Globus pallidus (tissue), 1 donor: ENCODE measurements at places on chromosomes 1 and 21.

- peak; percentile 60 for DNase-seq
Observed at GRCh38 chr1:55275151-55275748, 60.1 kb upstream of the USP24 start.

DNA sequence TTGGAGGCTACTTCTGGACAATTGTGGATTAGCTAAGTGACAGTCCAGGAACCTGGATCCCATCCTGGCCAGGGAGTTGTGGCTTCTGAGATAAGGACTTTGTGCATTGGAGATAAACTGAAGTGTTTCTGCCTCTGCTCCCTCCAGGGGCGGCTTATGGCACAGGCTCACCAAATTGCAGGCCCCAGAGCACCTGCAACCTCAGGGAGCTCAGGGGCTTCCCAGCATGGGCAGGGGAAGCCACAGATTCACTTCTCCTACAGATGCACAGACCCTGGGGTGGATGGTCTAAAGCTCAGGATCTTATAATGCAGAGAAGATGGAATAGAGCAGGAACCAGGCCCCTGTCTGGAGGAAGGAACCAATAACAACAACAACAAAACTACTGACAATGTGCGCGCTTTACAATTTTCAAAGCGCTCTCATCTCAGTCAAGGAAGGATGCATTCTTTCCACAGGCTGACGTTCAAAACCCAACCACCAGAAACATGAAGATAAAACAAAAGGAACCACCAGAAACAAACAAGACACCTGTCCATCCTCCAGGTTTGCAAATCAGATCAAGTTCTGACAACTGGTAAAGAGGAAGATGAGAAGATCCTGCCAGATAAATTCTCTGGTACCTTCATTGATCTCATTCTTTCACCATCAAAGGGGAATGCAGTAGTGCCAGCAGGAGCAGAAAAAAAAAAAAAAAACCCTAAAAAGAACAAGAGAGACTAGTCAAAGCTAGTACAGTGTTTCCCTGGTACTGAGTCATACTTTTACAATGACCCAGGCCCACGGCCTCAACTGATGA, 121.0 kb upstream of the IRF2BP2 start:
- no peak for DNase-seq

- no peak for DNase-seq
Observed at GRCh38 chr1:231419738-231420298, 2.3 kb downstream of the EGLN1 start.

GRCh38 chr21:38956007-38956406, 150.3 kb downstream of the ETS2 start:
- no peak for DNase-seq

- DNase-seq, result no peak
Observed at GRCh38 chr1:995665-996633, 3.9 kb downstream of the HES4 start.

GRCh38 chr1:154151311-154151710, 3.6 kb downstream of the NUP210L start:
- DNase-seq, result no peak

GRCh38 chr1:58922302-58923089, 138.6 kb upstream of the JUN start:
- no peak for DNase-seq

DNA sequence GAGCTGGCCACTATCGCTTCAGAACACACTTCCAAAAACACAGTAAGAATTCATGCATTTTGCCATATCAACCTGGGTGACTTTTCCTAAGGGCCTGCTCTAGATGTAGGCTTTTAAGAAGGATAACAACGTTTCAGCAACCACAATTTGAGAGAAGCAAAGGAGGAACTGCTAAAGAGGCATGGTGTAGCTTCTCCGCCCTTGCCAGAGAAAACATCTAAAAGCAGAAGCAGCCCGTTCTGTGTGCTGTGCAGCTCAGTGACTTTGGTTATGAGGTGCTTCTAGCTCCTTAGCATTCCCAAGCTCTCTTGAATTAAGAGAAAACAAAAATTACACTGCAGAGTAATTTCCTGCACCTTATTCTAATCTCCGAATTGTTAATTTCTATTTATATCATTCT, 2.7 kb downstream of the PER3 start:
- DNase-seq, result no peak

DNA sequence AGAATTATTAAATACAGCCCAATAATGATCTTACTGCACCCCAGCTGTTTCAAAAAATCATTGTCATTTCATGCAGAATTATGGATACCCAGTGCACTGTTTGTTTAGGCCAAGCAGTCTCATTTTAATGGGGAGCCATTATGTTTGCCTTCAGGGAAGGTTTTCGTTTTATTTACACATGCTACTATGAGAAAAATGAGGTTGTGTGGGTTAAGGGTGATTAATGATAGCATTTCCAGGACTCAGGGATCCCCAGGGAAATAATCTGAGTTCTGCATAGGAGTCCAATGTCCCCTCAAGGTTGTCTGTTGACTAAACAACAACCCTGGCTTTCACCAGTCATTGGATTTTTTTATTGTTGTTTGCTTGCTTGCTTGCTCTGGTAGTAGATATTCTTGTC, 71.0 kb upstream of the ZP4 start:
- DNase-seq, result no peak

GRCh38 chr1:85473390-85473789, 8.4 kb upstream of the DDAH1 start:
- DNase-seq, result no peak

- DNase-seq, result no peak
Observed at GRCh38 chr1:184022668-184023067, 14.9 kb downstream of the COLGALT2 start.

DNA sequence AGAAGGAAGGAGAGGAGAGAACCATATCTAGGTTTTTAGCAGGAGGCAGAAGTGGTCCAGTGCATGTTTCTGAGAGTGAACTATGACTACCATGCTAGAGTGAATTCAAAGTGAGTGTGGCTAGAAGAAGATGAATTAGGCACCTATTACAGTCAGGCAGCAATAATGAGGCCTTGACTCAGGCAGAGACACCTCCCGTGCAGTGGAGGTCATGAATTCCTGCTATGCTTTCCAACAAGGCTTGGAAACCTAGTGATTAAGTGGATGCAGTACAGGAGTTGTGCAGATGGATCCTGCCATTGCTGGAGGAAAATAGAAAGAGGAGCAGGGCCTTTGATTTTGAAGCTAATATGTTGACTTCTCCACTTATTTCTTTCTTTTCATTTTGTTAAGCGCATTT, 581.5 kb downstream of the RWDD3 start:
- no peak for DNase-seq

DNA sequence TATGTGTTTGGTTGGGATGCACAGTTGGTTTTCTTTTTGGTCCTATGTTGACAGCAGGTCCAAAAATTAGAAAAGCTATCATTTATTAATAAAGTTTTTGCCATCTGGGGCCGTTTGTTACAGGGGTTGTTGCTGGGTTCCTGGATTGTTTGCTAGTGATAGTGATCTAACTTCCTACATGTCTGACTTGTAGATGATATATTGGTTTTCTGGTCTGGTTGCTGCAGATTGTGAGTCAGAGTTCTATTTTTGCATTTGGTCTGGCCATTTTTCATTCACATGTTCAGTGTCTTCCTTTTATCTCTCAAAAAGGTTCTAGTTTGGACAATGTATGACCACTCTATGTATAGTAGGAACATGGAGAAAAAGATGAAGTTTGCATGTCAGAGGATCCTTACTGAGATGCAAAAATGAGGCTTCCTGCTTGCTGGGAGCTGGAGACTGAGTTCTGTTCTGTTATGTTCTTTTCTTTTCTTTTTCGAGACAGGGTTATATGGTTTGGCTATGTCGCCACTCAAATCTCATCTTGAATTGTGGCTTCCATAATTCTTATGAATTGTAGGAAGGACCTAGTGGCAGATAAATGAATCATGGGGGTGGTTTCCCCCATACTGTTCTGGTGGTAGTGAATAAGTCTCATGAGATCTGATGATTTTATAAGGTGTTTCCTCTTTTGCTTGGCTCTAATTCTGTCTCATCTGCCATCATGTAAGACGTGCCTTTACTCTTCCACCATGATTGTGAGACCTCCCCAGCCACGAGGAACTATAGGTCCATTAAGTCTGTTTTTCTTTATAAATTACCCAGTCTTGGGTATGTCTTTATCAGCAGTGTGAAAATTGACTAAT, 4.2 kb upstream of the NVL start:
- DNase-seq, result no peak

DNA sequence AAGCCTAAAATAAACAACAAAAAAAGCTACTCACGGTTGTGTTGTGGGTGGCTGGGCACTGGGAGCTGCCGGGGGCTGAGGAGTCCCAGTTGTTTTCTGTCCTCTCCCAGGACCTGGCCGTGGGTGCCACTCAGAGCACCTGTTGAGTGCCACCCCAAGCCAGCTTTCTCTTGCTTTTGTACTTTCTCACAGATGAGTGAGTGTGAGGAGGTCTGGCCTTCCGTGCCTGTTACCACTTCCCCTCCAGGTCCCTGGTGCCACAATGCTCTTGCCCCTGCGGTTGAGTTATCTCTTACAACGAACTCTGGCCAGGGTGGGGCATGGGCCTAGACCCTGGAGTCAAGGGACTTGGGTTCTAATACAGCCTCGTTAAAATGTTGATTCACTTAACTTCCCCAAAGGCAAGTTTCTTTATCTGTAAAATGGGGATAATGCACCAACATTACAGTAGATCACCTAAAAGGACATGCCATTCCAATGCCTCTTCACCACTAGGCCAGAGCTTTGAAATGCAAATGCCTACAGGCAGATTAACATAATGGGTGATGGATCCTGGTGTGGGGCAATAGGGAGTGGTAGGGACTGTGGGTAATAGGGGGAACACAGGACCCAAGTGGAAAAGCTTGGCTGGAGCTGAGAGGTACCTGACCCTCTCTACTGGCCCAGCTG, at the start of gene CNR2:
CNR2 (minus strand) TSS at position 151 of the 669 bp plus-strand sequence. CDS start 37,745 bp downstream, outside the sequence.
- no peak for DNase-seq

- DNase-seq, result no peak
Observed at GRCh38 chr21:31710586-31710985, 21.3 kb downstream of the SCAF4 start.

GRCh38 chr1:51928896-51929295, 50.4 kb upstream of the NRDC start:
- no peak for DNase-seq

DNA sequence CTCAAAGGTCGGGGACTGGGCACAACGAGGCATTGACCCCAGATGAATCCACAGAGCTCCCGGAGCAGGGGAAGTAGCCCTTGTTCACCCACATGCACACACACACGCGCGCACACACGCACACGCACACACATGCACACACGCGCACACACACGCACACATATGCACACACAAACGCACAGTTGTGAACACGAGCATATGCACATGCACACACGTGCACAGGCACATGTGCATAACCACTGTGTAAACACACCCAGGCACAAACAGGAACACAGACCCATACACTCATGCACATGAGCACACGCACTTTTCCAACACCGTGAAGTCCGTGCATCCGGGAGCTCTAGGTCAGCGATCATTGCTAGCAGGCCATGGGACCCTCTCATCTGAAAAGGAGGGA, 176.8 kb upstream of the ARHGEF16 start:
- no peak for DNase-seq

DNA sequence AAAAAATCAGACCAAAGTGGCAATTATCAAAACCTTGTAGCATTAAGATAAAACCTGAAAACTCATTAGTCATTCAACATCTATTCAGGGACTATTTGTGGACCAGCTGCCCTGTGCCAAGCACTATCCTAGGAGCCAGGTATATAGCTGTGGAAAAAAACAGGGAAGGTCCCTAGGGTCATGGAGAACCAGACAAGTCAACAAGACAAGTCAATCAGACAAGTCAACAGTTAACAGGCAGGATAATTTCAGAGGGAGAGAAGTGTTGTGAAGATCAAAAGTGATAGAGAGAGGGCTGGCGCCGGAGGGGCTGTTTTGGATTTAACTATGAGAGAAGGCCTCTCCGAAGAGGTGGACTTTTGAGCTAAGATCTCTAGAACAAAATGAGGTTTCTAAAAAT, 3.3 kb upstream of the ATP1A4 start:
- DNase-seq, result no peak

DNA sequence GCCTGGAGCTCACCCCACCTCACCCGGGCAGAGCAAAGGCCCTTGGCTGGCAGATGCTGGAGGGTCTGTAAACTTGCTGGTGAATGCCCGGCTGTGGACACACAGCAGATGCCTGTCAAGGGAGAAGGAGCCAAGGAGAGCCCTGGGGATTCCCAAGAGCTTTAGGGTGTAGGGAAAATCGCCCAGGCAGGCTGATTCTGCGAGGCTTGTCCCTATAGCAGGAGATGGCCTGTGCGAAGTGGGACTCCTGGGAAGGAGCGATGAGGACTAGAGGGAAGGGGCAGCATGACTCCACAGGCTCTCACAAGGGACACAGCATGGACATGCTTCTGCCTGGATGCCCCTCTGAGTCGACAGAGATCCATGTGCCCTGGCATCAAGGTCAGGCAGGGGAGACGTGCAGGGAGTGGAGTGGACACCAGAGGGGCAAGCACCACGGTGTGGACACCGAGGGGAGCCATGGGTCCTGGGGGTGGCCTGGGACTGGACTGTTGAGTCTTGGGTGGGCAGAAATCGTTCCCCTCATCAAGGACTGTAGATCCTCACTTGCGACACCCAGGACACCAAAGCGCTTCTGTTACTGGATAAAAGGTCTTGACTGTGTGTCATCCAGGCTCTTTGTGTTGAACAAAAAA, 71.4 kb upstream of the ABCG1 start:
- DNase-seq, result no peak

DNA sequence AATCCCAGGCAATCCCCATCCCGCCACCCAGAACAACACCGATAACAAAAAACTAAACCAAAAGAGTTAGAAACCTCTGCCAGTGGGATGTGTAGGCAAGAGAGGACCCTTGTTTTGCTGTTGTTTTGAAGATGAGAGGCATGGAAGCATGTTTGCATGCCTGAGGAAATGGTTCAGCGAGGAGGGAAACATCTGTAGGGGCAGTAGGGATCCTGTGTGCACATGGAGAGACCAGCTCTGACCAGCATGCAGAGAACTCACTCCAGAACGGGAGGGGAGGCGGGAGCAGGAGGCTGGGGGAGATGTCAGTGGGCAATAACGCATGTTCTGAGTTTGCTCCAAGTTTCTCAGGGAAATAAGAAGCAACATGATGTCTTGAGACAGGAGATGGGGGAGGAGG, 5.3 kb downstream of the CLDN14 start:
- no peak for DNase-seq

- no peak for DNase-seq
Observed at GRCh38 chr1:191320062-191320461, 838.2 kb upstream of the RGS18 start.

DNA sequence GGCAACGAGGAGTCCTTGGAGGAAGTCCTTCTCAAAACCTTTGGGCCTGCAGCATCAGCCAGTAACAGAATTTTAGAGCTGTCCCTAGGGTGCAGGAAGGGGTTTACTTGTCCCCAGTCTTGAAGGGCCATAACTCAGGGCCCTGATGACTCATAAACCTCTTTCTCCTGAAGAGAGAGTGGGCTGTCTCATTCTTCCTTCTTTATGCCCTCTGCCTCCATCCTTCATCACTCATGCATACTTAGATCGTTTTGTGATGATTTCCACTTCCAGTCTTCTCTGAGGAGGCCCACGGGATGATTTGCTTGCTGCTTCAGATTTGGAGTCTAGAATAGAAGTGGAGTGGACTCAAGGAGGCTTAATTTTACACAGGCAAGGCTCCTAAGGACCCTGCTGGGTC, 60.2 kb downstream of the NDUFS5 start:
- no peak for DNase-seq

GRCh38 chr1:58165073-58165472, 381.5 kb downstream of the OMA1 start:
- DNase-seq, result no peak
